ENCODE measurements at places on chromosomes 4 and X.

- DNase-seq: no peak
Observed at GRCh38 chr4:132114885-132115284, 1034.2 kb upstream of the PCDH10 start.

DNA sequence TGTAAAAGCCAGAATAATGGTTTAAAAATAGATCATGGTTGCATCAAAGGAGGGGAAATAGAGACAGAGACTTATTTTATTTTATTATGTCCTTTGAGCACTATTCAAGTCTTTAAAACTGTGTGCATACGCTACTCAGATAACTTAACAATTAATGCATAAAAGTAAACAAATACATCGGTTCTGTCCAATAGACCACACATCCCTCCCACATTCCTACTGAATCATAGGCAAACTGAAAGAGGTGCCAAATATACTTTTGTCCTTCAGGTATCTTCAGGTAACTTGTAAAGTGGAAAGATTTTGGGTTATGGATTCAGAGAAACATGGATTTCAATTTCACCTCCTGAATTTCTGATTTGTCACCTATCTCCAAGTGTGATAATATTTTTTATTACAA, 91.3 kb downstream of the SPOCK3 start:
- DNase-seq: no peak

DNA sequence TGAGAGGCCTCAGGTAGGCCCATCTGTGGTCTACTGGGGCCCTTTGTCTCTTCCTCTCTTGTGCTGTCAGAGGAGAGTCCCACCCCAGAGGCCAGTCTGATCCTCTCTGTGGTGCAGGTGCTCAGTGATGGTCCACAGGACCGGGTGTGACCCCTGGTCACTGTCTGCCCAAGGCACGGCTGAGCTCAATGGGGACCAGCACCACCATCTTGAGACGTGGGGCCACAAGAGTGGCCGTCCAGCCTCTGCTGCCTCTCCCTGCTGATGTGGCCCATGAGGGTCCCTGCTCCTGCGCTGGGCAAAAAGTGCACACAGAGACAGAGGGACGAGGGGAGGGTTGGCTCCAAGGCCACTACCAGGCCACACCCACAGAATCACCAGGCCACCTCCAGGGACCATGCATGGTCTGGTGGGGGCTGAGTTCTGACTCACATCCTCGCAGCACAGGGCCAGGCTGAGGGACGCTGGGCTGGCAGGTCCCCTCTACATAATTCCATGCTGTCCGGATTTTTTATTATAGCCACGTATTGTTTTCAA, 88.3 kb downstream of the FAM53A start:
- no peak for DNase-seq

- DNase-seq: no peak
Observed at GRCh38 chr4:106830879-106831278, 205.2 kb downstream of the DKK2 start.

DNA sequence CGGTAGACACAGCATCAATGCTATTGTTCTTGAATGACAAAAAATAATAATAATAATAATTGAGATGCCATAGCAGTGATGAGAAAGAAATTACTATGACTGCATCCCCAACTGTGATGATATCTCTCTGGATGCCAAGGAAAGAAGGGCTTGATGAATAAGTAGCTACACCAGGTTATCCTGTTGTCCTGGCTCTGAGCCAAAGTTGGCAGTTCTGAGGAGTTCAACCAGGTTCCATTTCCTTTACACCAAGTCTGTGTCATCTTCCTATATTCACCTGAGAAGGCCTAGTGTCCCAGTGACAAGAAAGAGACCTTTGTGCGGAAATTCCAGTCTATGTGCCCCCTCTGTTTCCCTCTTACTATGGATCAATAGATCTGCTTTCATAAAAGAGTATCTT, 3.4 kb upstream of the MAML3 start:
- DNase-seq: no peak

GRCh38 chrX:50081282-50081889, 119.4 kb downstream of the AKAP4 start:
- no peak for DNase-seq
